NCI-H187 treated with DMSO at 0.1 percent for 48 hours (cell line): ENCODE measurements at places on chromosomes 11 and 22.

DNA sequence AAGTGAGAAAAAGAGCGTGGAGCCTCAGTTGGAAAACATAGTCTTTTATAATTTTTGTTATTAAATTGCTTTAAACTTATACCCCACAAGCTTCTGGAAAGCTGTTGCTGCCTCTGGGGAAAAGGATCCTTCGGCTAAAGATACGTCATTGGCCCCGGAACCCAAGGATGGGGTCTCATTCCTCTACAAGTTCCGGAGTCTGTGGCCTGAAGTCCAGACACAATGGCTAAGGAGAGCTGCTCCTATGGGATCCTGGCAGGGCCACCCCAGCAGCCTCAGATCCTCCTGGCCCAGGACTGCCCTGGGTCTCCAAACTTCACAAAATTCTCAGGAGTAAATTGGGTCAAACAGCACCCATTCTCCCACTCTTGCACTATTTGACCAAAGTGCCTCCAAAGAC lies 5.9 kb downstream of the WT1 start:
- no peak for DNase-seq

- DNase-seq = no peak
Measured at GRCh38 chr11:48083421-48083820, 103.1 kb downstream of the PTPRJ start.

DNA sequence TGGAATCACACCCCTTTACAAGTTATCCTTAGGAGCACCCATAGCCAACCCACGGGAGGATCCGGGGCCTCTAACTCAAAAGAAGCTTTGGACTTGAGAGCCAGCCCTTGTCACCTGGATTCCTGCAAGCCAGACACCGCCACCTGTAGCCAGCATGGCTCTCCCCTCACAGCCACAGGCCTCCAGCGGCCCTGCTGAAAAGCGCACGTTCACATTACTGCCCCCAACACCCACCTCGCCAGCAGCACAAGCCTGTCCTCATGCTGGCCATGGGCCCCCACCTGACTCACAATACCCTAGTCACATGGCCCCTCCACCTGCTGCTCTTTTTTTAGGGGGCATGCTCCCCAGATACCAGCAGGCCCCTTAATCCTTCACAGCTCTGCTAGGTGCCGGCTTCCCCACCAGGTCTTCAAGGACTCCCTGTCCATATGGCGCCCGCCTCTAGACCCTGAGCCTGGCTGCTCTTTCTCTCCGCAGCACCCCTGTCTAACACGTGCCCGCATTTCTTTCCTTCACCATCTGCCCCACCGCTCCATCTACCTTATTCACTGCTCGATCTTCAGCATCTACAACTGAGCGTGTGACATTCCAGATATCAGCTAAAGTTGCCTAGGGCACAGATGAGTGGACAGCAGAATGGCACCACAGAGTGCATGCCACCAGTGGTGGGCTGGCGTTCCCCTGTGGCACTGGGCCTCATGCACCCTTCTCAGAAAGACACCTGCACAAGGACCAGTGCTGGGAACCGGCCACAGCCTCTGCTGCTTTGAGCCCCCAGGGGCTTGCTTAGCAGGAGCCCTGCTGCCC lies 6.6 kb downstream of the CARS1 start:
- DNase-seq = no peak

- DNase-seq = no peak
Measured at GRCh38 chr11:19279451-19279850, 38.7 kb upstream of the E2F8 start.

- DNase-seq = no peak
Measured at GRCh38 chr22:26555478-26555877, 34.5 kb downstream of the TPST2 start.

DNA sequence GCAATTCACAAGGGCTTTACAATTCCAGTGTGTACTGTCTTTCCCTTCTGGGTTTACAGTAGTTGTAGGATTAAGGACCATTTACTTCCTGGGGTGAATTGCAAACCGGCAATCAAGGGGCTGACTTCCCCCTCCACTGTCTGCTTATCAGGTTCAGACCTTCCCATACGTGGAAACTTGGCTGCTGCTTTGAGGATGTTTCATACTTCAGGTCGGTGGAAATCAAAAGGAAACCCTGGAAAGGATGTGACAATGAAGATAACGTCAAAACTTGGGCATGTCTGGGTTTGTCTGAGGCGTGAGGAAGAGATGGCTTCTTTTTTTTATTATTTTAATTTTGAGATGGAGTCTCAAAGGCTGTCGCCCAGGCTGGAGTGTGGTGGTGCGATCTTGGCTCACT lies 2.1 kb upstream of the RTCB start:
- no peak for DNase-seq

GRCh38 chr11:16738947-16739815 lies 734 bp downstream of the C11orf58 start:
- no peak for DNase-seq

DNA sequence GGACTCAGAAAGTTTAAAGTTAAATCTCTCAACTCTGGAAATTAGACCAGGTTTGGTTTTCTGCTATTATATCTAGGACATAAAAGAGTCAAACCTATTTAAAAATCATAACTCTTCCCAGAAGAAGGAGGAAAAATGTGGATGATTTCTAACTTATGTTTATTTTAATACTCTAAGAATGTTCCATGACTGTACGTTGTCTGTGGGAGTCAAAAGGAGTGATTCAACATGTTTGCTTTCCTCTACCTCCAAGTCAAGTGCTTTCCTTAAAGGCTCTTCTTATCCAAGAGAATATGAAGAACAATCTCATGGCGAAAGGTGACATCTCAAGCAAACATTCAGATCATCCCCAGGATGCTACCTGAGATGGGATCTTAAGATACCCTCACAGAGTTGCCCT lies 21.6 kb downstream of the OR51E1 start:
- no peak for DNase-seq

DNA sequence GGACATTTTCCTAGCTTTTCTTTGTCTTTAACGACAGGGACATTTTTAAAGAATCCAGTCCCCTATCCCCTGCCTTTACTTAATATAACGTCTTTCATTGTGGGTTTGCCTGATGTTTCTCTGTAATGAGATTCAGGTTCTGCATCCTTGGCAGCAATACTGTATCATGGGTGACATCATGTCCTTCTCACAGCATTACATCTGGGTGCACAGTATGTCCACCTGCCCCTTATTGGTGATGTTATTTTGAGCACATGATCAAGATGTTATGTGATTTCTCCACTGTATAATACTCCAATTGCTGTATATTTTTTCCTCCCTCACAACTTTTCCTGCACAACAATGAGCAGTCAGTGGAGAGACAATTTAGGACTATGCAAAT lies 9.7 kb upstream of the STK33 start:
- DNase-seq = no peak
